ENCODE measurements at places on chromosomes 7 and 10.

DNA sequence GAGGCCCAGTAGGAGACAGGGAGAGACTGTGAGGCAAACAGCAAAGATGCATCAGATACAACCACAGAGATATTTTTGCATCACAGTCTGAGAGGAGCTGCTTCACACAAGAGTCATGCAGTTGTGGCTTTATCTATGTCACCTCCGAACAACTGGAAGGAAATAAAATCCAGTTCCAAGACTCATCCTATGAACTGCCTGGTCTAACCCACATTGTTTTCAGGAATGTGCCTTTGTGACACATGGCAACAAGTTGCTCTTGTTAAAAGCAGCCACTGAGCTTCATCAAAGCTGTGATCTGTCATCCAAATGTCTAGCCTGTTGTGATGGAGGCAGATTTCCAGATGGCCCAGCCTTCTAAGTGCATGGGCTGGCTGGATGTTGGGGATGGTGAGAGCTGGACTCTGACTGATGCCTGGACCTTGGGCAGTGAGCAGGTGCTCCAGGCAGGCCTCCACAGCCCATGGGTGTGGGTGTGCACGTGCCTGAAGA lies 255.0 kb downstream of the BMPER start:
- no peak for DNase-seq

GRCh38 chr10:62727934-62728333 lies 76.6 kb upstream of the ADO start:
- no peak for DNase-seq

DNA sequence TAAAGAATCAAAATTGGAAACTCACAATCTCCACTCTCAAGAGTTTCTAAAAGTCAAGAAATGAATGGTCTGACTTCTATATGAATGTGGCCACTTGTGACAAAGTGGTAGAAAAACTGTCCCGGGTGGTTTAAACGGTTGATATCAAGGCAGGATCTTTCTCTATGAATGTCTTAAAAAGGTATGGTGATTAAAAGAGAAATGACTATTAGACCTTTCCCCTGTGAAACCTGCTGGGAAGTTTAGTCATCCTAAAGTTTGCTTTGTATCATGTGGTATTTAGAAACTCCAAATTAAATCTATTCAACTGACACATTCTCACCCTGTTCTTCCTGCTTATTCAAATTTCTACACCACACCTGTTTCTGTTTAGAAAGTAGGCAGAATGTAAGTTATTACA lies 492.5 kb downstream of the XPNPEP1 start:
- no peak for DNase-seq

DNA sequence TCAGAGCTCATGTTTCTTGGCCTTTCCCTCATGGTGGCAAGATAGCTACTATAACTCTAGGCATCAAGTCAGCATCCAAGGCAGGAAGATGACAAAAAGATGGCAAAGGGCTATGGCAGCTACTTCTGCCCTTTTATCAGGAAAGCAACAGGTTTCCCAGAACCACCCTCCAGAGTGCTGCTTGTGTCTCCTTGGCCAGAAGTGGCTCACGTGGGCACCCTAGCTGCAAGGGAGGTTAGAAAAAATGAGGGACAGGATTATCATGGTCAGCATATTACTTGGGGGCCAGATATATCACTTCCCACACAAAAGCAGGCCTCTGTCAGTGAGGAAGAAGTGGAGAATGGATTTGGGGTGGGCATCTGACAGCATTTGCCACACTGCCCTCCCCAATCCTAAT lies 24.3 kb upstream of the C10orf105 start:
- DNase-seq = no peak

DNA sequence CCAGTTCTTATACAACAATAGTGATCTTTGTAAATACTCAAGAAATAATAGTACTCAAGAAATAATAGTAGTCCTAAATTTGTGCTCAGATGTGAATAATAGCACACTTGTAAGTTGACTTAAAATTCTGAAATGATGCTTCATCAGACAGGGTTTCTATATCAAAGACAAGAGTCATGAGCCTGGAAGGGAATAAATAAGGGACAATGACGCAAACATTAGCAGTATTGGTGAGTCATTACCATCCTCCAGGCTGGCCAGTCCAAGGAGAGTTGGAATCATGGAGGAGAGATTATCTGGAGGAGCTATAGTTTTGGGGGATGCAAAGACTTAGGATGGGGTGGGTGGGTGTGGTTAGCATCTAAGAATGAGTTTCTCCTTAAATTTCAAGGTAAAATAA lies 6.1 kb upstream of the SH3PXD2A start:
- DNase-seq = no peak

- DNase-seq = no peak
Measured at GRCh38 chr7:143394068-143394467, 12.9 kb downstream of the ZYX start.

GRCh38 chr7:91288208-91288824 lies 24.1 kb downstream of the FZD1 start:
- DNase-seq = no peak

- no peak for DNase-seq
Measured at GRCh38 chr7:143518521-143518920, 40.8 kb downstream of the TAS2R41 start.

DNA sequence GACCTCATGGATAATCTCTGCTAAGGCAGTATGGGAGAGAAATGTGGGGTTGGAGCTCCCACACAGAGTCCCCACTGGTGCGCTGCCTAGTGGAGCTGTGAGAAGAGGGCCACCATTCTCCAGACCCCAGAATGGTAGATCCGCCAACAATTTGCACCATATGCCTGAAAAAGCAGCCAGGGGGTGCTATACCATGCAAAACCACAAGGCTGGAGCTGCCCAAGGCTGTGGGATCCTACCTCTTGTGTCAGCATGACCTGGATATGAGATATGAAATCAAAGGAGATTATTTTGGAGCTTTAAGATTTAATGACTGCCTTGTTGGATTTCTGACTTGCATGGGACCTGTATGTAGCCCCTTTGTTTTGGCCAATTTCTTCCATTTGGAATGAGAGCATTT lies 27.0 kb upstream of the SAMD9L start:
- no peak for DNase-seq

DNA sequence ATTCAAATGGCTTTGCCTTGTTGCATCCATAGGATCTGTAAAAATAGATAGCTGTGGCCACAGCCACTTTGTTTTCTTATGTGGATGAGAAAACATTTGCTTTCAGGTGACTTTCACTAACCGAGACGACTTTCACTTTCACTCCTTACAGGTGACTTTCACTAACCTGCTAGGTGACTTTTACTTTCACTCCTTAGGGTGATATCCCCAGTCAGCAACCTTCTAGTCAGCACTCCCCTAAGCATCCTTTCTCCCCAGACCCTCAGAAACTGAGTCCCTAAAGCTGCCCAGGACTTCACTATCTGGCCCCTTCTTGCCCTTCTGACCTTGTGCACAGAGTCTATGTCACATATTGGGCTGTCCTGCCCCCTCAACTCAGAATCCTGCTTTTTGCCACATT lies 177.5 kb downstream of the RELN start:
- DNase-seq = no peak

- DNase-seq = no peak
Measured at GRCh38 chr10:95832216-95833041, 75.3 kb upstream of the CC2D2B start.

GRCh38 chr7:137933270-137934017 lies 68.4 kb downstream of the CREB3L2 start:
- no peak for DNase-seq

DNA sequence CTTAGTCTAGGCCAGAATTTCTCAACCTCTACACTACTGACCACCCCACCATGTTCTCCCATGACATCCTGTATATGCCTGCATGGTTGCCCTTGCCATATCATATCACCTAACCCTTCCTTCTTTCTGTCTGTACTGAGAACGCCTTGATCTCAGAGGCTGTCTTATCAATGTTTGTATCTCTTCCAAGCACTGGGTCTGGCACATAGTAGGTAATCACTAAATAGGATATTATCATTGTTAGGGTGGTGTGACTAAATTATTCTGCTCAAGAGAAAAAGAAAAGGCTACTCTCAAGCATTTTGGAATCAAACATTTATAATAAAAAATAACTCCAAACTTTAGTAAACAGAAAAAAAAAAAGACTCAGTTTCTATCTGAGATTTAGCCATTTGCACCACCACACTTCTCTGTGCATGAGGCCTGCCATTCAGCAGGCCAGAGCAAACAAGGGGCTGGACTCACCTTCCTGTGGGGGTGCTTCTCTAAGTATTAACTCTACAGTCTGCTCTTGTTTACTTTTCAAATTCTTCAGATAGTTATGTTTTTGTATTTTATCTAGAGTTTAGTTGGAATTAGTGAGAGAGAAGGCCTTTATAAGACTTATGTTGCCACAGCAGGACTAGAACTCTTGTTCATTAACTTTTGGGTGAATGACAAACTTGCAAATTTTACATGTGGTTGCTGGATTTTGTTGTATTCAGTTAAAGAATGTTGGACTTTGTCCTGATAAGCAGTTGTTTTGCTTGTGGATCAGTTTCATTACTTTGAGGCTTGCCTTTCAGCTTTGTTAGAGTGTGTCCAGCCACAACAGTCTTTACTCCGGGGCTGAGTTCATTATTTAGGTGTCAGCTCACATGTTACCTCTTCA lies 5.4 kb downstream of the AGBL3 start:
- DNase-seq = no peak

GRCh38 chr7:94779861-94780260 lies 123.9 kb upstream of the SGCE start:
- DNase-seq = no peak

DNA sequence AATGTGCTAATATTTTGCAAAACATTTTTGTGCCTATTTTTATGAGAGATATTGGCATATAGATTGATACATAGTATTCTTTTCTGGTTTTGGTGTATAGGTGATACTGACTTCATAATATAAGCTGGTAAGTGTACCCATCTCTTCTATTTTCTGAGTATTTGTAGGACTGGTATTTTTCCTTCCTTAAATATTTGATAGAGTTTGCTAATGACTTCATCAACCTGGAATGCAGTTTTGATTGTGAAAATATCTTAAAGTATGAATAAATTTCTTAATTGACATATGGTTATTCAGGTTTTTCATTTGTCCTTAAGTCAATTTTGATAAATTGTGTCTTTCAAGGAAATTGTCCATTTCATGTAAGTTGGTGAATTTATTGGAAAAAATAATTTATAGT lies 6.1 kb upstream of the SCRN1 start:
- DNase-seq = no peak

DNA sequence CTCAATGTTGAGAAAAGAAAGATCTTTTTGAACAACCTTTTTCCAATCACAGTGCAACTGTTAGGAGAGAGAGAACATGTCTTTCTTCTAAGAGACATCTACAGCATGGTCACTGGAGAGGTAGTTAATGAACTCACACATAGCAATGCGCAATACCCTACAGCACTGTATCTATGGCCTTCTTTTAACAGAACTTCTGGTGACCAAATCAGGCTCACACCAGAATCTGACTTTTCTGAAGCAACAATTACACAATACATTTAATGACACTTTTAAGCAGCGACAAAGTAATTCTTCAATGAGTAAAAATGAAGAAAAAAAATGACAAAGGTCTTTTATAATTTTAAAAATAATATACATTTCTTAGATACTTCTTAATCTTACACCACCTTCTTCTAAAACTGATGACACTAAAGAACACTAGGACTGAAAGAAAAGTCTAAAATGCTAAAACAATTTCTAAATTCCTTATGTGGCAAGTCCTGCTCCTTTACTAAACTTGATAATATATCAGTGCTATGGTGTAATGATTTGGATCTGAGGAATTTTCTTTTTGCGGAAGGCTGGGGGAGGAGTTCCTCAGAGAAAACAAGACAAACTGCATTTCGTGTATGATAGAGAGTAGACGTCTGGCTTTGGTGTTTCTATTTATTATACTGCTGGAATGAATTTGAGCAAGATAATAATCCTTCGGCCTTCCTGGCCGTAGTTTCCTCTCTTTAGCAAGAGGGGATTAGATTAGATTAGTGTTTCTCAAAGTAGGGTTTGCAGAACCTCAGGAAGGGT lies 166.3 kb downstream of the ZNF438 start:
- DNase-seq = no peak

GRCh38 chr7:52311886-52312285 lies 723.5 kb upstream of the POM121L12 start:
- no peak for DNase-seq

- DNase-seq = no peak
Measured at GRCh38 chr7:25762511-25763462, 389.2 kb upstream of the NFE2L3 start.

DNA sequence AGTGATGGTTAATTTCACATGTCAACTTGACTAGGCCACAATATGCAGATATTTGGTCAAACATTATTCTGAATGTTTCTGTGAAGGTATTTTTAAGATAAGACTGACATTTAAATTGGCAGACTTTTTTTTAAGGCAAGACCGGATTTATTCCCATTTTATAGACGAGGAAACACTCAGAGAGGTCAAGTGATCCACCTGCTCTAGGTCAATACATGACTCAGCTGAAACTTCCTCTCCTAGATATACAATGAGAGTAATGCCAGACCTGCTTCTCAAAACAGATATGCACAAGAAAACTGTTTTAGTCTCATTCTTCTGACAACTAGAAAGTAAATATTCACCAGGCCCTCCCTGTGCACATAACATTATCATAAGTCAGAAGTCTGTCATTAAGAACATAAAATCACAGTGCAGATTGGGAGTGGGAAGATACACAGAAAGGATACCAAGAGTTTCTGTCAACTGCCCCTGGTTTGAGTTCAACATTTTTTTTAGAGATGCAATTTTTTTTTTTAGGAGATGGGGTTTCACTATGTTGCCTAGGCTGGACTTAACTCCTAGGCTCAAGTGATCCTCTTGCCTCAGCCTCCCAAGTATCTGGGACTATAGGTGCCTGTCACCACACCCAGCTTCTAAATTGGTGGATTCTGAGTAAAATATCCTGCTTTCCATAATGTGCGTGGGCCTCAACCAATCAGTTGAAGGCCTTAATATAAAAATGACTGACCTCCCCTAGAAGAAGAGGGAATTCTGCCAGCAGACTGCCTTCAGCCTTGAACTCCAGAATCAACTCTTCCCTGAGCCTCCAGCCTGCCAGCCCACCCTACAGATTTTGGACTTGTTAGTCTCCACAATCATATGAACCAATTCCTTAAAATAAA lies 121.4 kb downstream of the ZFAND4 start:
- no peak for DNase-seq

GRCh38 chr7:158734861-158735260 lies 30.3 kb upstream of the NCAPG2 start:
- no peak for DNase-seq

DNA sequence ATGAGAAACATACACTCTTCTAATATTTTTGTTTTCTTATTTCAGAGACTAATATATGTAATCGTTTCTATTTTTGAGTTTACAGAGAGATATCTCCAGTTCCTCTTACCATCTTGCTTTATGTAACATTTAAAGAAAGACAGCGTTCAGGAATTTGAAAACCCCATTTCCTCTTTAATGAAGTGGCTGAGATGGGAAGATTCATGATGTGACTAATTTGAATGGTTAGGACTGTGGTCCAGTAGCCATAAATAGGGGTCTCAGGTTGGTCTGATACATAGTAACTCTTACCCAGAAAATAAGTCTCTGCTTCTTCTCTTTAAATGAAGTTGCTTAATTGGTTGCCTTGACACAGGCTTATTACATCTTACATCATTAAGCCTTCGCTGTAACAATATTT lies 6.9 kb downstream of the KMT2E start:
- DNase-seq = no peak

Data from right renal pelvis (tissue), 4 donors.